Cortex of kidney (tissue), 1 donor: ENCODE measurements at places on chromosomes 7 and 10.

DNA sequence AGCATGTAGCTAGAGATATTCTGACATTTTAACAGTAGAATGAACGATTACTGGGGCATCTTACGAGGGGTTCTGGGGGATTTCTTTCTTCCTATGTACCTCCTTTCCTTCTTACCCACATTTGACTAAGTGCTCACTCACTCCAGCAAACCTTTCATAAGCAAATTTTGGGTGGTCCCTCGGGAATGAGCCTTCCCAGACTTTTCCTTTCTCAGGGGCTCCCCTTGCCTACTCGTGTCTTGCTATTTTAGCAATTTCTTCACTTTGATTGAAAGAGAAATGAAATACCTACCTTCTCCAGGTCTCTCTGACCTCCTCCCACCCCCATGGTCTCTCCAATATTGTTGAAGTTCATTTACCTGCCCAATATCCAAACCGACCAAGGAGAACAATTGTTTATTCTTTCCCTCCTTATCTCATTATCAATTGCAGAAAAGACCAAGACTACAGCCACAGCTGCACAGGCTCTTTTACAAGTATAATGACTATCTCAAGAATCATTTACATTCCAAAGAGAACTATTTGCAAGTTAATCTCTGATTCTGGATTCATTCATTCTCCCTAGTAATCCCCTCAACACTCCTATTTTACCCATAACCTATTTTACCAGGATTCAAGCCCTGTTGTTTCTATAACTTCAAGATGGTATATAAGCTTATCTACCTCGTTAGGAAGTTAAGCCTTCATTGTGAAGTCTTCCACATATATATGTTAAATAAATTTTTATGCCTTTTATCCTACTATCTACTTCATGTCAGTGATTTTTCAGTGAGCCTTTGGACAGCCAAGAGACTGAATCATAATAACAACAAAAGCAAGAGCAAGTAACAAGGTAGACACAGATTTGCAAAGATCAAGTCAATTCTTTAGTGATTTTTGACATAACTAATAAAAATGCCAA, 480.6 kb downstream of the IPMK start:
- no peak for DNase-seq

DNA sequence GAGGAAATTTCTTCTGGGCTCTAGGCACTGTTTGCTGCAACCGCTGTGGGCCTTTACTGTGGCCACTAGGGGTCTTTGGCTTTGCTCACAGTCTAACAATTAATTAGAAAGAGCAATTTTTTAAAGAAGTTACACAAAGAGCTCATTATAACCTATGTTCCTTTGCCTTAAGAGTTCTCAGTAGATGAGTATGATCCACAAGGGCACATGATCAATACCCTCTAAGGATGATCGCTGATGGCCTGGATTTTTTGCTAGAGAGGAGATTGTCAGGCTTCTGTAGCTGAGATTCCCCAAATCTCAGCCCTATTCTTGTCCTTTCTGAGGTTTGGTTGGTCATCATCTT, 80.8 kb upstream of the RHOBTB1 start:
- DNase-seq, result no peak

DNA sequence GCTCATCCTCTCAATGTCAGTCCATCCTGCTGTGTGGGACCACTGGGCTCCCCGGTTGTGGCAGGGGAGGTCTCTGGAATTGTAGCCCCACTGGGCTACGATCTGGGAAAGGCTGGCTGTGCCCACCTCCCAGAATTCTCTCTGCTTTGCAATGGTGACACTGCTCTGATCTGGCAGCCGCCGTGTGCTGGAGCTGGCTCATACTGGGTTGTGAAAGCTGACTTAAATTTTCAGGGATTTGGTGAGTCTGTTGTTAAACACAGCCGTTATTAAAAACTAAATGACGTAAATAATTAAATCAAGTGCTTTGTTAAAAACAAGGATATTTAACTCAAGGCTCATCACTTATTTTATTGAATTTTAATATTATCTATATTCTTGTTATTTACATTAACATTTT, 160.0 kb downstream of the TAX1BP1 start:
- no peak for DNase-seq

GRCh38 chr7:45174328-45174610, 16.7 kb downstream of the RAMP3 start:
- no peak for DNase-seq

- no peak for DNase-seq
Observed at GRCh38 chr7:10210000-10210399, 763.7 kb upstream of the PHF14 start.

- DNase-seq, result no peak
Observed at GRCh38 chr7:131927770-131928423, 371.5 kb upstream of the PODXL start.

DNA sequence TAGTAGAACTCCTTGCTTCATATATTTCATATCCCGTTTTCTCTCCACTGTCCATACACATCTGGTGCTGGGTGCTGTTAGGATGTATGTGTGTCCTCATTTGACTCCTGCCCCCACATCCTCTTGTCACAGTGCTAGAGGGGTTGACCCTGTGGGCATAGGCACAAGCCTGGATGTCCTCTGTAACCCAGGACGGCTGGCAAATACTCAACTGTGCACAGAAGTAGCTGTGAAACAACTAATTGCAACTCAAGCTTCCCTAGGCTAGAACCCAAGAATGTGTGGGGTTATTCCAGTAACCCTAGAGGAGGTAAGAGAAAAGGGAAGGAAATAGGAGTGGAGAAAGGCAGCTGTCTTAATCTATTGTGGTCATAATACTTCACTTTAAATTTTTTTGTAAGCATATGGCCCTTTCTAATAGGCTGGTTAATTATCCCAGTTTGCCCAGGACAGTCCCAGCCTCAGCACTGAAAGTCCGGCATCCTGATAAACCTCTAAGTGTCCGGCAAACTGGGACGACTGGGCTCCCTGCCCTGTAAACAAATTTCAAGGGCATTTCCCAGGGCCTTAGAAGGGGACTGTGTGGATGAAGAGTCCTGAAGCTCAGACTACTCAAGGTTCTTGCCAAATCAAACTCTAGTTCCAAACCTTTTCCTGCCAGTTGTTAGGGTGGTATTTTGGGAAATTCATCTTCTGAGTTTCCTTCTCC, 283.2 kb upstream of the CELF2 start:
- DNase-seq, result no peak
